ENCODE measurements at places on chromosomes 4 and X. TPM values are rescaled to one million over a fixed set of nuclear protein-coding genes. Genes with fewer than 3 reads are reported as not detected.

The STBD1 gene
- total RNA-seq, result 5.2 TPM

The XAGE2 gene
- not detected for total RNA-seq

The DCLK2 gene
- 49.0 TPM for total RNA-seq

The DIAPH2 gene
- 9.1 TPM for total RNA-seq

The MYOZ2 gene
- 0.71 TPM for total RNA-seq

The SNCA gene
- total RNA-seq, result not detected

The MAGED4B gene
- total RNA-seq, result 57.0 TPM

The F9 gene
- total RNA-seq, result not detected

The PNMA6F gene
- not detected for total RNA-seq

The DCAF8L2 gene
- total RNA-seq, result not detected

The FDCSP gene
- not detected for total RNA-seq

The HPGDS gene
- not detected for total RNA-seq

GRCh38 chrX:119236623-119237561, 807 bp downstream of the PGRMC1 start:
- peak overlapping the region; percentile 95 for H3K27ac ChIP-seq
- H3K4me1 ChIP-seq, result peaks cover 57% of the 10 kb centered on the region
- peaks cover 11% of the 10 kb centered on the region for H3K36me3 ChIP-seq
- H3K4me3 ChIP-seq, result peak overlapping the region; percentile 95

- H3K27ac ChIP-seq, result peak overlapping the region; percentile 92
- peak overlapping the region; percentile 48 for H3K4me3 ChIP-seq
- peaks cover 80% of the 10 kb centered on the region for H3K4me1 ChIP-seq
- peak; percentile 98 for DNase-seq
Observed at GRCh38 chr4:17027495-17027894, 129.1 kb upstream of the LDB2 start.

DNA sequence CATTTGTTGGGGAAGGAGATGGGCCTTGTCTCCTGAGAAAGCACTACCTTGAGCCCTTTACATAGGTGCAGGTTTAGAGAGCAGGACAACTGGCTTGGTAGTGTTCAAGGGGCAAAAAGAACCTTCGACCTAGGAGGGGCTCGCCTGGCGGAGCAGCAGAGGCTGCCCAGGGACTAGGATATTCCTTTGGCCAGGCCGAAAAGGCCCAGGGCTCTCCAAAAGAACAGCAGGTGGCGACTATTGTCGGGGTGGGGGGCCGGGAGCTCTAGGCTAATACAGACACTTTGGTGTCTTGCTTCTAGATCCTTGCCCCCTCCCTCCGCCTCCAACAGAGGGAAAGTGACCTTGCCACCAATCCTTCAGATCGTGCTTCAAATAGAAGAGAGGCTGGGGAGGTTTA, 7.1 kb upstream of the POU3F4 start:
- H3K36me3 ChIP-seq, result no peaks in the 10 kb centered on the region
- H3K4me3 ChIP-seq, result no peak overlapping the region
- H3K4me1 ChIP-seq, result no peaks in the 10 kb centered on the region
- no peak overlapping the region for H3K27ac ChIP-seq
- no peak for DNase-seq

- no peak for DNase-seq
- H3K27ac ChIP-seq, result no peak overlapping the region
- H3K27me3 ChIP-seq, result no peaks in the 10 kb centered on the region
- H3K4me1 ChIP-seq, result no peaks in the 10 kb centered on the region
Observed at GRCh38 chr4:127229855-127230608, 402.7 kb upstream of the INTU start.

- H3K36me3 ChIP-seq, result no peaks in the 10 kb centered on the region
- H3K4me1 ChIP-seq, result no peaks in the 10 kb centered on the region
- H3K27me3 ChIP-seq, result no peaks in the 10 kb centered on the region
- H3K4me3 ChIP-seq, result no peak overlapping the region
- H3K27ac ChIP-seq, result no peak overlapping the region
- DNase-seq, result no peak
Observed at GRCh38 chr4:178453057-178453456, 1010.8 kb upstream of the AGA start.

- H3K4me3 ChIP-seq, result no peak overlapping the region
- no peaks in the 10 kb centered on the region for H3K36me3 ChIP-seq
- no peak for DNase-seq
- no peaks in the 10 kb centered on the region for H3K27me3 ChIP-seq
- H3K27ac ChIP-seq, result no peak overlapping the region
Observed at GRCh38 chr4:172486531-172486930, 673.3 kb downstream of the GALNTL6 start.

GRCh38 chr4:88188738-88189417, 30.4 kb upstream of the ABCG2 start:
- H3K27ac ChIP-seq, result no peak overlapping the region
- no peaks in the 10 kb centered on the region for H3K27me3 ChIP-seq
- no peak overlapping the region for H3K4me3 ChIP-seq
- H3K4me1 ChIP-seq, result no peaks in the 10 kb centered on the region
- H3K36me3 ChIP-seq, result no peaks in the 10 kb centered on the region
- no peak for DNase-seq

- no peaks in the 10 kb centered on the region for H3K36me3 ChIP-seq
- H3K27ac ChIP-seq, result no peak within 1 kb of the TSS
- no peak for DNase-seq
- no peaks in the 10 kb centered on the region for H3K4me1 ChIP-seq
- H3K4me3 ChIP-seq, result no peak within 1 kb of the TSS
Observed at GRCh38 chrX:85379174-85379907, at the start of gene POF1B. Gene POF1B (minus strand): TSS chrX:85379665. CDS start chrX:85379454, 211 bp downstream.

- H3K27me3 ChIP-seq, result peaks cover 2% of the 10 kb centered on the region
- H3K27ac ChIP-seq, result no peak overlapping the region
Observed at GRCh38 chrX:15781961-15782699, 8.2 kb upstream of the ZRSR2 start.

GRCh38 chrX:36609616-36610585, 398.3 kb upstream of the FAM47C start:
- no peaks in the 10 kb centered on the region for H3K27me3 ChIP-seq
- H3K4me3 ChIP-seq, result no peak overlapping the region
- no peaks in the 10 kb centered on the region for H3K4me1 ChIP-seq
- H3K36me3 ChIP-seq, result no peaks in the 10 kb centered on the region
- DNase-seq, result no peak

GRCh38 chr4:158571736-158572135, 50.1 kb downstream of the RXFP1 start:
- DNase-seq, result no peak
- no peaks in the 10 kb centered on the region for H3K36me3 ChIP-seq
- no peak overlapping the region for H3K27ac ChIP-seq
- no peaks in the 10 kb centered on the region for H3K4me1 ChIP-seq
- H3K27me3 ChIP-seq, result peaks cover 7% of the 10 kb centered on the region

DNA sequence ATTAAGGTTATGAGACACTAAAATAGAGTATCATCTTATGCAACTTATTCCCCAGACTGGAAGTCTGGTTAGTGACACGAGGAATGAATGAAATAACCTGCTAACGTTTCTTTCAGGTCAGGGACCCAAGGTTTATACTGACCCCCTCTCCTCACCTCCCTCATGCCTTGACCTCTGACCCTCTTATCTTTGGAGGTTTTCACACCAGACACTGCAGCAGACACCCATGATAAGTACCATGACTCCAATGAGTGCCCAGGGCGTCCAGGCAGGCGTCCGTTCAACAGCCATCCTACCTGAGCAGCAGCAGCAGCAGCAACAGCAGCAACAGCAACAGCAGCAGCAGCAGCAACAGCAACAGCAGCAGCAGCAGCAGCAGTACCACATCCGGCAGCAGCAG, 4.2 kb upstream of the NLGN3 start:
- H3K4me1 ChIP-seq, result peaks cover 7% of the 10 kb centered on the region
- H3K4me3 ChIP-seq, result no peak overlapping the region
- H3K36me3 ChIP-seq, result peaks cover 6% of the 10 kb centered on the region
- DNase-seq, result no peak
- no peaks in the 10 kb centered on the region for H3K27me3 ChIP-seq

- no peak overlapping the region for H3K27ac ChIP-seq
- no peak for DNase-seq
- peaks cover 45% of the 10 kb centered on the region for H3K36me3 ChIP-seq
- H3K27me3 ChIP-seq, result peaks cover 10% of the 10 kb centered on the region
- H3K4me1 ChIP-seq, result peaks cover 74% of the 10 kb centered on the region
Observed at GRCh38 chr4:98470831-98471230, 187.6 kb downstream of the TSPAN5 start.

DNA sequence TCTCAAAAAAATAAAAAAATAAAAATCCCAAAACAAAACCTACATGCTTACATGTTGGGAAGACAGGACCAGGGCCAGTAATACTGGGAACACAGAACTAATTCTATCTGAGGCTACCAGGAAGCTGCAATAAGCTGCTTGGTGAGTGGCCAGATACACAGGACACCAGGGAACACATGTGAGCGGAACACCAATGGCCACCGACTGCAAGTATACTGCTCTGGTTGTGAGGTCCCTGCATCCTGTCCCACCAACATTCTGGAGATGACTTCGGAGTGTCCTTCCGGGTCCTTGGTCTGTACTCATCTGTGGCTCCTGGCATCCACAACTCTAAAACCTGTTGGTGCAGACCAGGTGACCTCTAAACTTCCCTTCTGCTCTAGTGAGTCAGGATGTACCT, 2.7 kb downstream of the TNIP2 start:
- H3K27ac ChIP-seq, result no peak overlapping the region
- H3K4me3 ChIP-seq, result no peak overlapping the region
- DNase-seq, result no peak

- H3K27me3 ChIP-seq, result peaks cover 10% of the 10 kb centered on the region
- no peak overlapping the region for H3K4me3 ChIP-seq
- DNase-seq, result peak; percentile 89
- no peaks in the 10 kb centered on the region for H3K36me3 ChIP-seq
- peak overlapping the region; percentile 3 for H3K27ac ChIP-seq
Observed at GRCh38 chr4:8182858-8183725, 16.0 kb upstream of the SH3TC1 start.

DNA sequence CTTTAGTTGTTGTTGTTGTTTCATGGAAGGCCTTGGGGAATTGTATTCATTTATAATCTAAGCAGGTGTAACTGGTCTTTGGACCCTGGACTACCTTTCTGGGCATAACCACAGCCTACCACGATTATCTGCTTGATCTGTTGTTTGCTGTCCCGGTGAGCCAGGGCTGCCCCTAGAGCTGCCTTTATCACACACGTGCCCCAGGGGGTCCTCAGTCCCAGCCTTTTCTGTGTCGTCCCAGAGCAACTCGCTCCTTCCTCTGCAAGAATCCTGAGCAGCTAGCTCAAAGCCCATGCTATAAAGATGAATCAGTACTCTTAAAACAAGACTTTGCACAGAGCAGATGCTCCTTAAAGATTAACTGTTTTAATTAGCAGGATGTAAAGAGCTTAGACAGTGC, 273.2 kb downstream of the EVC2 start:
- no peak overlapping the region for H3K27ac ChIP-seq
- peaks cover 4% of the 10 kb centered on the region for H3K27me3 ChIP-seq
- H3K4me1 ChIP-seq, result no peaks in the 10 kb centered on the region
- H3K4me3 ChIP-seq, result no peak overlapping the region
- H3K36me3 ChIP-seq, result no peaks in the 10 kb centered on the region

DNA sequence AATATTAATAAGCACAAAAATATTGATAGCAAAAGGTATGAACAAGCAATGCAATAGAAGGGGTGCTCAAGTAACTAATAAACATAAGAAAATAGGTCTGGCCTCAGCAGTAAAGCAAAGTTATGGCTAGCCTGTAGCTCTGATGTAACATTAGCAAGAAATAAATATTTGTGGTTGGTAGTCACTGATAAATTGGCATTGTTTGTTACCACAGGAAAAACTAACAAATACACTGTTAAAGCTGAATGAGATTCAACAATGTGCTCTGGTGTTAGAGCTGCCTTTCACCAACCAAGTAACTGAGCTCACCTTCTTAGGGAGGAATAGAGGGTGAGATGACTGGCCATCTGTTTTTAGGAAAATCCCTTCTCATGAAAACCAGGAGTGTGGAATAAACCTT, 71.4 kb downstream of the AREG start:
- no peaks in the 10 kb centered on the region for H3K27me3 ChIP-seq
- peak; percentile 44 for DNase-seq
- H3K4me1 ChIP-seq, result no peaks in the 10 kb centered on the region
- H3K27ac ChIP-seq, result no peak overlapping the region

- no peaks in the 10 kb centered on the region for H3K36me3 ChIP-seq
- H3K4me3 ChIP-seq, result no peak overlapping the region
- no peak overlapping the region for H3K27ac ChIP-seq
Observed at GRCh38 chr4:17285747-17286146, 226.1 kb downstream of the QDPR start.

GRCh38 chr4:183261953-183262775, 57.9 kb downstream of the CLDN22 start:
- H3K4me1 ChIP-seq, result peaks cover 58% of the 10 kb centered on the region
- H3K27ac ChIP-seq, result peak overlapping the region; percentile 88
- peaks cover 4% of the 10 kb centered on the region for H3K27me3 ChIP-seq
- peaks cover 40% of the 10 kb centered on the region for H3K36me3 ChIP-seq
- DNase-seq, result peak; percentile 72
- H3K4me3 ChIP-seq, result peak overlapping the region; percentile 43

- H3K4me3 ChIP-seq, result no peak overlapping the region
- DNase-seq, result no peak
- H3K27me3 ChIP-seq, result no peaks in the 10 kb centered on the region
- no peaks in the 10 kb centered on the region for H3K36me3 ChIP-seq
- no peaks in the 10 kb centered on the region for H3K4me1 ChIP-seq
- no peak overlapping the region for H3K27ac ChIP-seq
Observed at GRCh38 chrX:5780821-5781220, 447.8 kb downstream of the NLGN4X start.

GRCh38 chrX:109638158-109638557, 13.2 kb upstream of the KCNE5 start:
- peaks cover 4% of the 10 kb centered on the region for H3K4me1 ChIP-seq
- no peak overlapping the region for H3K27ac ChIP-seq
- H3K4me3 ChIP-seq, result no peak overlapping the region
- DNase-seq, result no peak

GRCh38 chr4:8016527-8016926, 76.9 kb upstream of the AFAP1 start:
- H3K4me1 ChIP-seq, result no peaks in the 10 kb centered on the region
- no peak overlapping the region for H3K4me3 ChIP-seq
- no peaks in the 10 kb centered on the region for H3K36me3 ChIP-seq
- H3K27me3 ChIP-seq, result peaks cover 52% of the 10 kb centered on the region
- H3K27ac ChIP-seq, result no peak overlapping the region

DNA sequence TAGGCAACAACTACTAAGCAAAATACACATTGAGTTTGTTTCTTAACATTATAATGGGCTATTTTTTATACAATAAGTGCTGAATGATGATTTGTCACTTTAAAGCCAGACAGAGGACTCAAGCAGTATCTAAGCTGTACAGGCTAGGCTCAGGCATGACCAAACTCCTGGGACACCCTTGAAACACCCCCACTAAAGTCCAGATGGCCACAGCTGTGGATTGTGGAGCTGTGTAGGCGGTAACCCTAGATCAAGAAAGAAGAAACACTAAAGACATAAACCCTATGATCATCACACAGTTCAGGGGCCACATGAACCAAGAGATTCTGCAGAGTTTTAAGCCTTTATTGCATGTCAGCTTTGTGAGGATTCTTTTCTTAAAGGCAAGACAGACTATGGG, 25.1 kb downstream of the TAB3 start:
- peaks cover 4% of the 10 kb centered on the region for H3K36me3 ChIP-seq
- H3K4me3 ChIP-seq, result no peak overlapping the region
- no peaks in the 10 kb centered on the region for H3K27me3 ChIP-seq
- no peak for DNase-seq

- H3K4me3 ChIP-seq, result no peak overlapping the region
- no peaks in the 10 kb centered on the region for H3K4me1 ChIP-seq
- H3K27me3 ChIP-seq, result peaks cover 8% of the 10 kb centered on the region
- H3K27ac ChIP-seq, result no peak overlapping the region
- no peaks in the 10 kb centered on the region for H3K36me3 ChIP-seq
Observed at GRCh38 chrX:15663439-15663838, 1.2 kb downstream of the CLTRN start.
